ENCODE measurements at places on chromosomes 11 and 22.

DNA sequence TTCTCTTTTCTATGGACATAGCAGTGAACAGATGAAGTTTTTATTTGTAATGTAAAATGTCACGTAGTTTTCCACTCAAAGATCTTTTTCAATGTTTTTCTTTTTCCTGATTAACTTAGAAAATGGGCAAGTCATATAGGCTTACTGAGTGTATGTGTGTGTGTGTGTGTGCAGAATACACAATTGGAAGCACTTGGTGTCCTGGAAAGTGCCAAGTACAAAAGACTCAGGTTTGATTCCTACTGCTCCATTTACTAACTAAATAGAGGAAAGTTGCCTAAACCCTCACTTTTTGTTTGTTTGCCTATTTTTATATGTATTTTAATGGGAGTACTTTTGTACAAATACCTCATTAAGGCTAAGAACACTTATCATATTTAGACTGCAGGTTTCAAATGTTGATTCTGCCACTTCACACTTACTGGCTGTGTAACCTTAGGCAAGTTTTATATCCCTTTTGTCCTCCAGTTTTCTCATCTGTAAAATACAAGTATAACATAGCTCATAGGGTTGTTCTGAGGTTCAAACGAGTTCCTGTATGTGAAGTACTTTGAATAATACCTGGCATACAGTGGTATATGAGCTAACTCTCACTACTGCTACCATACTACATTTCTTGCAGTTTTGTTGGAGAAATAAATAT is 90.1 kb downstream of the TYR start:
- DNase-seq, result no peak

DNA sequence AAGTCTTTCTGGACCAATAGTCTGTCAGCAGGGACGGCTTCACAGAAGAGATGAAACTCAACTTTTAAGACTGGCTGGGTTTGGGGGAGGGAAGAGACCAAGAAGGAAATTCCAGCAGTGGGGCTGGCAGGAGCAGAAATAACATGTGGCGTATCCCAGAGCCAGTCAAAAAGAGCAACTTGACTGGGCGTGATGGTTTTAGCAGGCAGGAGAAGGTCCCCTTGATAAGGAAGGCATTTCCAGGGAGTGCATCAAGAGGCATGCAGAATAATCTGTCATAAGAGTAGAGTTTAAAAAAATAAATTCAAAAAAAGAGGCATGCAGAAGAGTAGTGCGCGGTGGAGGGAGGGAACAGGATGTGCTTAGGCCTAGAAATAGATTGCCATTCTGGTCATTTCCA is 52.5 kb downstream of the C22orf31 start:
- no peak for DNase-seq

- peak; percentile 41 for DNase-seq
These were observed at the start of gene SIPA1 for GRCh38 chr11:65637794-65638419. SIPA1 (plus strand) TSS chr11:65638101; CDS start chr11:65640922, 2,821 bp downstream.

DNA sequence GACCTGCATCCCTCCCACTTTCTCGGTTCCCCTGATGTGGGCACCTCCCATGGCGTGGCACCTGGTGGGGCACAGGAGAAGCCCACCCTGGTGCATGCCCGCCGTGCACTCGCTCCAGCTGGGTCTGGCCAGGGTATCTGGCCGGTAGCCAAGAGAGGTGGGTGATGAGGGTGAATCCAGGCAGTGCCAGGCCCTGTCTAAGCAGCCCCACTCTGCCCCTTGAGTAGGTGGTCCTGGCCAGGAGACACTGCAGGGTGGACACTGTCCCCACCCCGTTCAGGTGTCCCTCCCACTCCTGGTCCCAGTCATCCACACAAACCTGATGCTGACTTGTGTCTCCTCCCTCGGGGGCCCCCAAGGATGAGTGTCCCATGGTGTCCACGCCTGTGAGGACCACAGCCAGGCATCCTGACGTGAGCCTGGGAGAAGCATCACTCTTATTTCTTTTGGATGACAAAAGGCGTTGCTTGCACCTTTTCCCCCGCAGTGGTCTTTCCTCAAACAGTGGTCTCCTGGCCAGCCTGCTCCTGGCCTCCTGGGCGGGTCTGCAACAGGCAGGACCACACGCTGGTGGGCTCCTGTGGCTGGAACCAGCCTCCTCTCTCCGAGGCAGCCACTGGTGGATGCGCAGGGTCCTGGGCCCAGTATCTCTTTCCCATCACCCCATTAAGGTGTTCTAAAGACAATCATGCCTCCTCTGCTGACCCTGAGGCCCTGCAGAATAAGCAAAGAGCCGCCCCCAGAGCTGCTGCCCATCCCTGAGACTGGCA is 922.3 kb downstream of the BRD1 start:
- no peak for DNase-seq

GRCh38 chr22:27212617-27213177 is 555.3 kb downstream of the MIAT start:
- no peak for DNase-seq

- no peak for DNase-seq
These were observed 16.5 kb downstream of the PRPF19 start for GRCh38 chr11:60889869-60890311.

- no peak for DNase-seq
These were observed 27.1 kb upstream of the STK33 start for GRCh38 chr11:8621147-8621546.

DNA sequence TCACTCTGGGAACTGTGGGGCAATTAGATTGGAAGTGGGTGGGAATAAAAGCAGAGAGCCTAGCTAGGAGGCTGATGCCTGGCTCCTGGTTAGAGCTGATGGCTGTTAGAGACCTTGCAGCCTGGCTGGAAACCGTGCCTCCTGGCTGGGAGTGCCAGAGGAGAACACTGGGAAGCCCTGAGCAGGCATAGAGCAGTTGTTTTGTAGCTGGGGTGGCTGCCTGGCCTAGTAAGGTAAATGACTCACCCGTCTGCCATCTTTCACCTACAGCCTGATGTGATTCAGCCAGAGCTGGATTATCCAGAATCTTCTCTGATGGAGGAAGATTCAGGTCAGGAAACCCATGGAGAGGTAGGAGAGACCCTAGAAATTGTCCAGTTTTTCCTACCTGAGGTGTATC is 6.1 kb downstream of the UQCR10 start:
- no peak for DNase-seq

DNA sequence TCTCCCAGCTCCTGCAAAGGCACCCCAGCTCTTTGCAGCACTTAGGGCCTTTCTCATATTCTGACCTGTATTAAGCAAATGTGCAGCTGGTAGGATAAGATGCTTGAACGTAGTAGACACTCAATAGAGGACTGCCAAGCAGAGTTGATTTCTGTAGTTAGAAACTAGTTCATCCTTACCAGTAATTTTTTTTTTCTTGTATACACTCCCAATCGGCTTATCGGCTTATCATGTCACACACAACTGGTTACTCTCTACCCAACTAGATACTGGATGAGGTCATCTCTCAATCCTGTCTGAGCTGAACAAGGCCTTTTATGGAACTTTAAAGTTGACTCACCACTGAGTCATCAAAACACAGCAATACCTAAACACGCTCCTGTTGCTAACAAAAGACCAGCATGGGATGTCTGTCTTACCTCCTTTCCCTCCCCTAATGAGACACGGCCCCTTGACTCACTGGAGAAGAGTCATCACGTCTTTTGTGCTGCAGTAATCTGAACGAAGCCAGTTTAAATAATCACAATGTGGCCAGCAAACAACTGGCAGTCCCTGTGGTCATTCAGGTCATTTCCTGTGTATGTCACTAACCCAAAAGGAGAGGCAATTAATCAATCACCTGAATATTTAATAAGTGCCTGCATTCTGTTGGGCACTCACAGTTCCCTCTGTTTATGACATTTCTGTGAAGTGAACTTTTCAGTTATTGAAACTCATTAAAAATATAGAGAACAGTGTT is 7.5 kb upstream of the WEE1 start:
- DNase-seq, result no peak

GRCh38 chr11:72736452-72737069 is 15.6 kb downstream of the ARAP1 start:
- DNase-seq, result no peak

GRCh38 chr11:10414659-10415058 is 40.4 kb upstream of the AMPD3 start:
- DNase-seq, result no peak

GRCh38 chr11:110379936-110380335 is 49.8 kb upstream of the FDX1 start:
- no peak for DNase-seq

DNA sequence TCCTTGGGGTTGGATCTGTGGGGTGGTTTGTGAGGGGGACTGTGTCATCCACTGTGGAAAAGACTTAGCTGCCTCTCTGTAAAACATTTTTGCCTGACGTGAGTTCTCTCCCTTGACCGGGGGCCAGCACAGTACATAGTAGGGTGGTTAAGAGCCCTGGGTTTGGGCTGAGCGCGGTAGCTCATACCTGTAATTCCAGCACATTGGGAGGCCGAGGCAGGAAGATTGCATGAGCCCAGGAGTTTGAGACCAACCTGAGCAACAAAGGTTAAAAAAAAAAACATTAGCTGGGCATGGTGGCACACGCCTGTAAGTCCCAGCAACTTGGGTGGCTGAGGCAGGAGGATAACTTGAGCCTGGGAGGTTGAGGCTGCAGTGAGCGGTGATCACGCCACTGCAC is 74.7 kb upstream of the WNT7B start:
- no peak for DNase-seq

- DNase-seq, result no peak
These were observed 519 bp downstream of the ARRB1 start for GRCh38 chr11:75350743-75351540.

- DNase-seq, result no peak
These were observed 86.8 kb downstream of the TEAD1 start for GRCh38 chr11:12761029-12761428.

DNA sequence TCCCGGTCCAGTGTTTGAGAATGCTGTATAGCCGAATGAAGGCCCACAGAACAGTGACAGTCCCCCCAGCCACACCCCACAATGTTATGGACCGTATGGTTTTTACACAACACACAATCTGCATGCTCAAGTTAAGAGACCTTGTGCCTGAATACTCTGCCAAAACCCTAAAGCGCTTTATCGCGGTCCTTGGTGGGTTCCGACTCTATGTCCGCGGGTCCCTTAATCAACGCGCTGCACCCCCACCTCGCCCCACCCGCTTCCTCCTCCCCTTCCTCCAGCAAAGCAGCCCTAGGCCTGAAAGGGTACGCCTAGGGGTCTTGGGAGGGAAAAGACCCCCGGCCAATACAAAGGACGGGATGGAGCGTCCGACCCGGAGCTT is 442 bp downstream of the COPB1 start:
- no peak for DNase-seq

DNA sequence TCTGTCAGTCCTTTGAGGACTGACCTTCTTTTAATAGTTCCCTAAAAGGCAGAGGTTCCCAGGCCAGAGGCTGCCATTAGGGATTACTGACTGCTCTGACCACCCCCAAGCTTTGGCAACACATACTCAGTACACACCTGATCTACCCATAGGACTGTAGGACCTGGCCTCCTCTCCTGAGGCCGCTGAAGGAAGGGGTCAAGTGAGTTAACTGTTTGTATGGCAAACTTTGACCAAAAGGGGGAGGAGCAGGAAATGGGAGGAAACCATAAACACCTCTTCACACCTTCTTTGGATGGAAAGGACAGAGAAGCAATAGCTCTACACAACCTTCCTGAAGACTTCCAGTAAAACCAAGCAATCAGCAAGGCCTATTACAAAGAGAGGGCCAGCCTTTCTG is 104.0 kb downstream of the APOL5 start:
- DNase-seq, result no peak

- no peak for DNase-seq
These were observed 62.0 kb downstream of the STK33 start for GRCh38 chr11:8531982-8532381.

DNA sequence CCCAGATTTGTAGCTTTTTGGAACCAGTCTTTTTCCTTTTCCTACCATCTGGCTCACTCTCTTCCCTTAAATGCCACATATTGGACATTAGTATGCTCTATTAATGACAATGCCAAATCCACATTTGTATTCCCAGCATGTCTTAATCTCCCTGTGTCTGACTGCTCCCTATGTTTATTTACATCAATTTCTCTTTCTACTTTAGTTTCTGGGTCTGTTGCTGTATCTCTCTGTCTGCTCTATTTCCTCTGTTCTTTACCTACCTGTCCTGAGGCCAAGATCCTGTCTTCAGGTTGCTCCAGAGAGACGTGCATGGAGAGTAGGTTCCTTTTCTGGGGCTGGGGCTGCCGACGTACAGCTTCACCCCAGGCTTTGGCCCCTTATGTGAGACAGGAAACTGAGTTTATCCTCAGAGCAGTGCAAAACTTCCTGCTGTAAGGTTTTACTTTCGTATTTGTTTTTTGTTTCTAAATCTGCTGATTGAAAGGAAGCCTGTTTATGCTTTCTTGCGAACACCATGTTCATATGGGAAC is 25.6 kb downstream of the OR2AG2 start:
- DNase-seq, result no peak

DNA sequence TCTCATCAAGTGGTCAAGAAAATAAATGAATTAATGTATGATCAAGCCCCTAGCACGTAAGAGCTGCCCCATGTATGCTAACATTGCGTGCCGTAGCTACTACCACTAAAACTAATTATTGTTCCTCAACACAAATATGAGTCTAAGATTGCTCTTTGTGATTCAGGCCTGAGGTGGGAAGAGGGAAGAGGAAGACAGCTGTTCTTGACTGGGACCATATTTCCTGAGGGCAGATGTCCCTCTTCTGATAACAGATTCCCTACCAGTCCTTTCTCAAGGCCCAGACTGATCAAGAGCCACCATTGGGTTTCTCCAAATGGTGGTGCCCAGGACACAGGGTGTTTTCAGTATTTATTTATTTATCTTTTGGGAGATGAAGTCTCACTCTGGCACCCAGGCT is 87.2 kb upstream of the CADM1 start:
- no peak for DNase-seq

DNA sequence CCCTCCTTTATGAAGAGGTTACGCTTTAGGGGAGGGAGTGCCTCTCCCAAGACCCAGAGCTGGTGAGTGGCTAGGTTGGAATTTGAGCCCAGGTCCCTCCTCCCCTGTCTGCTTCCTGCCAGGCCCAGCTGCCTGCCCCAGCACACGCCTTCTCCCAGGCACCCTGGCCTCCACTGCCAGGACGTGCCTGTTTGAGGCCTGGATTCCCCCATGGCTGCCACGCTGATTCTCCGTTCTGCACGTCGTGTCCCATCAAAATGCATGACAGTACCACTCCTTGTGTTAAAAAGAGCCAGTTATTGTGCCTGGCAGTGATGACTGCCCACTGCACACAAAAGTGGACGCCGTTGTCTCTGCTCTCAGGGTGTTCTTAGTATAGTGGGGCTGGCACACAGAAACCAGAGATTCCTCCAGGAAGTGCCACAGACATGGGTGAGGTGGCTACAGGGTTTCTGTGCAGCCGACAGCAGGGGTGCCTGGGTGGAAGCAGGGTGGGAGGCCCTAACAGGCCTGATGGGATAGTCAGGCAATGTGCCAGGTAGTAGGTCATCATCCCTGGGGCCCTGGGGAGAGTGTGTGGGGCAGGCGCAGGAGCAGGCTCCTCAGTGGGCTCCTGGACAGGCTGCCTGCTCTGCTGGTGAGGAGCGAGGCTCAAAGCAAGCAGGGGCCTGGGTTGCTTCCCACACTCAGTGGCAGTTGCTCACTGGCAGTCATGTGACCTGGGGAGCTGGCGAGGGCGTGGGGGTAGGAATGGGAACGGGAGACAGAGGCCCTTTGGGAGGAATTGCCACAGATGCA is 24.2 kb downstream of the MED15 start:
- DNase-seq, result peak; percentile 21
